T-helper 17 cell (primary cell): ENCODE measurements at places on chromosomes 7 and 10. TPM values are rescaled to one million over a fixed set of nuclear protein-coding genes. Genes with fewer than 3 reads are reported as not detected.

GRCh38 chr7:7491044-7491443 lies 44.6 kb downstream of the COL28A1 start:
- no peaks in the 10 kb centered on the region for H3K4me1 ChIP-seq
- H3K36me3 ChIP-seq: no peaks in the 10 kb centered on the region
- H3K4me3 ChIP-seq: no peak overlapping the region
- no peak for DNase-seq

DNA sequence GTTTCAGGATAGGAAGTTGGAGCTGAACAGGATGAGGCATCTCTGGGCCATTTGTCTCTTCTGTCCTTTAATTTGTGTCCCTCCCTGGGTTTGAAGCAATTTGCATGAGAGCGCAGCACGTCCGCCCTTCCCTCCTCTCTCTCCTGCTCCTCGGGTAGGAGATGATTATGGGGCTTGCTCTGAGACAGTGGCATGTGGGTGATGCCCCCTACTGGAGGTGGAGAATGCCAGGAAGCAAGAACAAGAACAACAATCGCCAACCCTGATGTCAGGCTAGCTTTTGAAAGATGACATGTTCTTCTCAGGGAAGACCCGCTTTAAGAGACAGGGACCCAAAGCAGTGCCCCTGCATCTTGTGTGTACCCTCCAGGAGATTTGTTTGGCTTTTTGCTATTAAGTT lies 63.9 kb upstream of the LOXL4 start:
- peaks cover 34% of the 10 kb centered on the region for H3K27me3 ChIP-seq
- H3K36me3 ChIP-seq: peaks cover 2% of the 10 kb centered on the region
- DNase-seq: no peak
- no peak overlapping the region for H3K4me3 ChIP-seq

GRCh38 chr7:80520199-80520598 lies 8.3 kb upstream of the GNAT3 start:
- no peak for DNase-seq
- H3K27ac ChIP-seq: no peak overlapping the region
- H3K27me3 ChIP-seq: no peaks in the 10 kb centered on the region
- no peaks in the 10 kb centered on the region for H3K36me3 ChIP-seq
- no peaks in the 10 kb centered on the region for H3K4me1 ChIP-seq
- no peak overlapping the region for H3K4me3 ChIP-seq

DNA sequence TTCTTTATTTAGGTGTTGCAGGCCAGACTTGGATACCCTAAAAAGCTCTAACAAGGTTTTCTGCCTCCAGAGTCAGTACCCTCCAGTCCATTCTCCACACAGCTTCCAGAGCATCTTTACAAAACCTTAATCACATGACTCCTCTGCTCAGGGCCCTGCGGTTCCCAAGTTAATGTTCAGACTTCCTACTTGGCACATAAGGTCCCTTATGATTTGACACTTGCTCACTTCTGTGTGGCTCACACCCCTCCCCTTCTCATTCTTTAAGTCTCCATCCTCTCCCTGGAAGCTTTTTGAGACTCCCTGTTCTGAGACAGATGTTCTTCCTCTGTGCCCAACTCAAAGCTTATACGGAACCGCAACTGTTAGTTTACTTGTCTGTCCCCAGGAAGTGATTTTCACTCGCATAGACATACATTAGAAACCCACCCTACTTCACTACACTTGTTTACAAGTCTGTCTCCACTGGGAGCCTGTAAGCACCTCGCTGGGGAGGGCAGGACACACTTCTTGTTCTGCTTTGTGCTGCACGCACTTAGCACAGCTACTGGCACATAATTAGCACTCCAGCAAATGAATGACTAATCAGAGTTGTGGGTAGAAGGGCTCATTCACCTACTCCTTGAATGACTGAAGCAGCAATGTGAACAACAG lies 154.3 kb upstream of the LAMB4 start:
- peaks cover 51% of the 10 kb centered on the region for H3K27me3 ChIP-seq
- no peak overlapping the region for H3K4me3 ChIP-seq
- no peaks in the 10 kb centered on the region for H3K4me1 ChIP-seq
- H3K27ac ChIP-seq: no peak overlapping the region
- no peak for DNase-seq

DNA sequence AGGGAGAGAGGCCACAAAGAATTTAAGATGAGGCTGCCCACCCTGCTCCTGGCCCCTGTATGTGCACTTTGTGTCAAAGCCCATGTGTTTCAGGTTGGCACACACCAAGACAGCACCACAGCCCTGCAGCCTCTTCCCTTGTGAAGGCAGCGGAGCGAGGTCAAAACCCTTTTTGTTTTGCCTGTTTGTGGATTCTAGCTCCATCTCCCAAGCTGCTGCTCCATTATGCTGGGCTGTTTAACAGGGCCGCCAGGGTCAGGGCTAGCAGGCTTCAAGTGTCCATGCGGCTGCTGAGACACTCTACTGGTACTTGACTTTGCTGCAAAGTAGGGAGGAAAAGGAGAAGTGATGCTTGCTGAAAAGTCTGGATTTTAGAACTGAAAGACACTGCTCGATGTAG lies 142.3 kb upstream of the EFCAB10 start:
- H3K27ac ChIP-seq: no peak overlapping the region
- H3K4me1 ChIP-seq: peaks cover under 1% of the 10 kb centered on the region
- no peaks in the 10 kb centered on the region for H3K36me3 ChIP-seq
- no peak overlapping the region for H3K4me3 ChIP-seq

- no peak overlapping the region for H3K27ac ChIP-seq
- no peak overlapping the region for H3K4me3 ChIP-seq
- peaks cover 3% of the 10 kb centered on the region for H3K4me1 ChIP-seq
- H3K36me3 ChIP-seq: no peaks in the 10 kb centered on the region
- DNase-seq: no peak
Observed at GRCh38 chr10:14365266-14365665, 34.5 kb upstream of the FRMD4A start.

- no peaks in the 10 kb centered on the region for H3K36me3 ChIP-seq
- H3K27ac ChIP-seq: no peak overlapping the region
- no peaks in the 10 kb centered on the region for H3K27me3 ChIP-seq
- DNase-seq: no peak
Observed at GRCh38 chr10:33616956-33617355, 282.5 kb upstream of the NRP1 start.

- peaks cover 59% of the 10 kb centered on the region for H3K4me1 ChIP-seq
- no peaks in the 10 kb centered on the region for H3K27me3 ChIP-seq
- peaks cover 14% of the 10 kb centered on the region for H3K36me3 ChIP-seq
- H3K4me3 ChIP-seq: peak overlapping the region; percentile 86
- no peak for DNase-seq
Observed at GRCh38 chr7:130893441-130893894, 159.5 kb upstream of the KLF14 start.

DNA sequence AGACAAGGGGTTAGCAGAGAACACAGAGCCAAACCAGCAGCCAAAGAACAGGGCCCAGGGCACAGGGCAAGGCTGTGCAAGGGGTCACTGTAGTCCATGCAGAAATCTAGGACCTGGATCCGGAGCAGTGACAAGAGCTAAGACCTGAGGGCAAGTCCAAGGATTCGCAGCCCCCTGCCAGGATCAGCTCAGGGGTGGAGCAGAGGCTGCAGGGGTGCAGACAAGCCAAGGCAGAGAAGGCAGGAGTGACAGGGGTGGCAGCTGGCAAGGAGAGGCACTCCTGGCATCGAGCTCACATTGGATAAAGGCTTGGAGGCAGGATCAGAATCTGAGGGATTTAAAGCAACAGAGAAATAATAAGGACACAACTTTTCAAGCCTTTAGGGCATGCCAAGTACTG lies 80.7 kb upstream of the NANOS1 start:
- peaks cover 42% of the 10 kb centered on the region for H3K27me3 ChIP-seq
- H3K36me3 ChIP-seq: peaks cover 4% of the 10 kb centered on the region
- no peak overlapping the region for H3K27ac ChIP-seq
- no peak overlapping the region for H3K4me3 ChIP-seq

- no peak overlapping the region for H3K27ac ChIP-seq
- H3K36me3 ChIP-seq: no peaks in the 10 kb centered on the region
- no peak for DNase-seq
- no peak overlapping the region for H3K4me3 ChIP-seq
- no peaks in the 10 kb centered on the region for H3K4me1 ChIP-seq
- H3K27me3 ChIP-seq: no peaks in the 10 kb centered on the region
Observed at GRCh38 chr10:25633542-25633941, 300.5 kb upstream of the MYO3A start.

DNA sequence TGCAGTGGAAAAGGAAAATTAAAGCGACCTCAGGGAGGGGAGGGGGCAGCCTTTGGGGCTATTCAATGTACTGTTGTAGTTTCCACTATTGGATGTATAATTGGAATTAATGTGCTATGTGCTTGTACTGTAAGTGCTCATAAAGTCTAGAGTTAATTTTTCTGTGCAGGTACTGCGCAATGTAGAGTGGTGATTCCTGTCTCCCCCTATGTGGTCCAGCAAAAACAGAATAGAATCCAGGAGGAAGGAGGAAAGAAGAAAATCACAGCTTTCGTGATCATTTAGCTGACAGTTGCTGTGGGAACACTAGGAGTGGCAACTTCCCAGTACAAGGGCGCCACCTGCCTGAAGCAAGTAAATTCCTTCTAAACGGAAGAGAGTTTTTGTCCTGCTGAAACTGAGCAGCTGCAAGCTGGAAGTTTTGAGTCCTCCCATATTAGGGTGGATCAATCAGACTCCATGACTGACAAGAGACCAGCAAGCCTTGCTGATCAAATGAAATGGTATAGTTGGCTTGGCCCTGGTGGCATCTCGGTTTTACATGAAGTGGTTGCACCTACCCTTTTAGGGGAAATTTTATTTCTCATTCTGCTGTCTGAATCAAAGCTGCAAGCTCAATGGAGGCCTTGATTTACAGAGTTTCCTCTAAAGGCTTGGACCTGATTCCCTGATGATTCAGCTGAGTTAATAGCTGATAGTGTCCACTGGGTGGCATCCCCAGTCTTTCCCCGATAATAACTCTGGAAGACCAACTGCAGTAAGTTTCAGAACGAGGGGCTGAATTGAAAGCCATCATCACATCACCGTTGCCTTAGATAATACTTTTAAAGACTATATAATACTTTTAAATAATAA lies 299.8 kb downstream of the HGF start:
- no peaks in the 10 kb centered on the region for H3K27me3 ChIP-seq
- no peak for DNase-seq
- H3K36me3 ChIP-seq: no peaks in the 10 kb centered on the region
- no peaks in the 10 kb centered on the region for H3K4me1 ChIP-seq
- no peak overlapping the region for H3K4me3 ChIP-seq

DNA sequence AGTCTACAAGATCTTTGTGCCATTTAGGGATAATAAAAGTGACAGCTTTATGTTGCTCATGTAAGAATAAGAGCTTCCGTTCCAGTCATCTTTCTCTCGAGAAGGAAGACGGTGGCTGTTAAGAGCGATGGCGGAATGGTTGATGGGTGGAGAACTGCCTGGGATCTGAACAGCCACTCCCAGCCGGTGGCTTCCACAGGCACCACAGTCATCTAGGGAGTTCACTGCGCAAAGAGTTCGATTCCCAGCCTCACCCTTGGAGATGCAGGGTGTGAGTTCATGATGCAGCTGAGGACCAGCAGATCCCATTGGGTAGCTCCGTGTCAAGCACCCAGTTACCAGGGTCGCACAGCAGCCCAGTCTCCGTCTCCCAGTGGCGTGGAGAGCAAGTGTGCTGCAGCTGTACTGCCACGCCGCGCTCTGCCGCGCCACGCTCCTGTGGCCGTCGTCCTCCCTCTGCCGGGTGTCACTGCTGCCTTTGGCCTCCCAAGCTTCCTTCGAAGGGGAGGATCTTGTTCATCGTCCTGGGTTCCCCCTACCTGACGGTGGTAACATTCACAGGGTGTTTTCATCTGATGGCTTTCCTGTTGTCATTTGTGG lies 7.8 kb downstream of the SUN1 start:
- H3K27me3 ChIP-seq: no peaks in the 10 kb centered on the region
- H3K4me1 ChIP-seq: peaks cover 13% of the 10 kb centered on the region
- no peak overlapping the region for H3K4me3 ChIP-seq
- no peak overlapping the region for H3K27ac ChIP-seq
- no peaks in the 10 kb centered on the region for H3K36me3 ChIP-seq

- H3K27me3 ChIP-seq: peaks cover 29% of the 10 kb centered on the region
- peaks cover 19% of the 10 kb centered on the region for H3K4me1 ChIP-seq
- no peak overlapping the region for H3K4me3 ChIP-seq
- H3K36me3 ChIP-seq: no peaks in the 10 kb centered on the region
- DNase-seq: no peak
- no peak overlapping the region for H3K27ac ChIP-seq
Observed at GRCh38 chr7:148507787-148508186, 82.8 kb upstream of the C7orf33 start.

- DNase-seq: no peak
- no peaks in the 10 kb centered on the region for H3K4me1 ChIP-seq
- no peaks in the 10 kb centered on the region for H3K36me3 ChIP-seq
- H3K27me3 ChIP-seq: peaks cover 29% of the 10 kb centered on the region
Observed at GRCh38 chr10:34719746-34720145, 95.3 kb downstream of the PARD3 start.

- peaks cover 8% of the 10 kb centered on the region for H3K4me1 ChIP-seq
- peaks cover 37% of the 10 kb centered on the region for H3K27me3 ChIP-seq
- H3K27ac ChIP-seq: no peak overlapping the region
Observed at GRCh38 chr7:151541709-151542499, 22.2 kb upstream of the RHEB start.

- peaks cover 60% of the 10 kb centered on the region for H3K4me1 ChIP-seq
- DNase-seq: no peak
- H3K27ac ChIP-seq: no peak overlapping the region
- H3K4me3 ChIP-seq: peak overlapping the region; percentile 61
Observed at GRCh38 chr10:11161096-11161495, 143.4 kb downstream of the CELF2 start.

DNA sequence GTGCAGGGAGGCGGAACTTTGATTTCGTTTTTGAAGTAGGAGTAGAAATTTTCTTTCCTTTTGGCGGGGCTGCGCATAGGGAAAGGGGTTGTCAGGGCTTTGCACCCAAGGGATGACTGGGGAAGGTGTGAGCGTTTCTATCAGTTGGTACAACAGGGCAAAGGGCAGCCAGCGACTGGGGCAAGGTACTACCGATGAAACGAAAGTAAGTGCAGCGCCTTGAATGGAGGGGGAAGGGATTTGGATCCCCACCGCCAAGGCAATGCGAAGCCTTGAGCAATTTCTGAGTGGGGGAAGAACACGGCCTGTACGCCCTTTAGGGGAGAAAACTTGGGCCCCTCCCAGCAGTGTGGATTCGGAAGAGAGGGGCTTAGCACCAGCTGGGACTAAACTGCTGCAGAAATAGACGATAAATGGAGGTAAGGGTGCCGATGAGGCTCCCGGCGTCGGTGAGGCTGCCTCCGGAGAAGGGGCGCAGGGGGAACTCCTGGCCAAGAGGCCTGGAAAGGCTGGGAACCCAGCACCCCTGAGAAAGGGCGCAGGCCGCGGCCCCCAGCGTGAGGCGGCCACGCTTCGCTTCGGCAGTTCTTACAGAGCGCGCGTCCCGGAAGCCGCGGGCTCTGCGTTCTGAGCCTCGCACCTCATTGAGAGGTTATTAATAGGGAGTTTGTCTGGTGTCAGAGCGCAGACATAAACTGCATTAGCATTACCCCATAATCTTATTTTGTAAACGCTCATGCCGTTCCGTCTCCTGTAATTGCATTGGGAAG lies 10.0 kb upstream of the TLX1 start:
- H3K4me3 ChIP-seq: peak overlapping the region; percentile 99
- peaks cover 69% of the 10 kb centered on the region for H3K27me3 ChIP-seq
- peak overlapping the region; percentile 91 for H3K27ac ChIP-seq
- H3K4me1 ChIP-seq: peaks cover 21% of the 10 kb centered on the region
- no peak for DNase-seq

Gene LIPJ
- not detected for total RNA-seq

Gene PLAU
- not detected for total RNA-seq

Gene KCNMA1
- 0.27 TPM for total RNA-seq

Gene ARHGAP21
- 26.6 TPM for total RNA-seq

Gene PRSS37
- not detected for total RNA-seq

Gene HOXA3
- not detected for total RNA-seq

Gene GPR26
- total RNA-seq: not detected

Gene GDF2
- not detected for total RNA-seq
